ENCODE measurements at places on chromosomes 13 and 19. TPM values are rescaled to one million over a fixed set of nuclear protein-coding genes. Genes with fewer than 3 reads are reported as not detected.

ZNF600 gene
- 0.06 TPM for total RNA-seq

SIGLEC6 gene
- not detected for total RNA-seq

NLRP5 gene
- 0.03 TPM for total RNA-seq

NLRP7 gene
- total RNA-seq: 0.05 TPM

ZNF442 gene
- not detected for total RNA-seq

ACP4 gene
- total RNA-seq: not detected

LRRC4B gene
- 0.21 TPM for total RNA-seq

DIRAS1 gene
- 3.7 TPM for total RNA-seq

ZNF490 gene
- total RNA-seq: 0.86 TPM

CSNK1A1L gene
- total RNA-seq: not detected
